ENCODE measurements at places on chromosomes 16 and 17. TPM values are rescaled to one million over a fixed set of nuclear protein-coding genes. Genes with fewer than 3 reads are reported as not detected.

Gene DYNLRB2
- not detected for total RNA-seq

Gene CTRB1
- total RNA-seq = not detected

Gene ACSM2A
- not detected for total RNA-seq

Gene CMTM1
- 1.4 TPM for total RNA-seq

Gene NMRAL1
- 41.8 TPM for total RNA-seq

Gene SCGB1C2
- not detected for total RNA-seq

Gene INCA1
- 1.1 TPM for total RNA-seq

Gene TPSD1
- total RNA-seq = not detected

Gene HASPIN
- total RNA-seq = 15.5 TPM

Gene SKAP1
- not detected for total RNA-seq

Gene ABAT
- total RNA-seq = 0.48 TPM

Gene KRT15
- 2.9 TPM for total RNA-seq

Gene DNAAF1
- 0.26 TPM for total RNA-seq

Gene TP53TG3B
- total RNA-seq = not detected

Gene PRSS33
- not detected for total RNA-seq

Gene MMP2
- total RNA-seq = 9.5 TPM

Gene MPDU1
- 126 TPM for total RNA-seq

Gene FOXL1
- total RNA-seq = 1.2 TPM

Gene RPL26
- 3,710 TPM for total RNA-seq

Gene GPR139
- not detected for total RNA-seq

Gene PRR35
- 0.13 TPM for total RNA-seq

Gene ATP2A3
- total RNA-seq = 5.1 TPM

Gene CCL13
- not detected for total RNA-seq

Gene HS3ST3A1
- total RNA-seq = 0.24 TPM

Gene SLC47A1
- total RNA-seq = 23.5 TPM

Gene PIPOX
- total RNA-seq = 0.21 TPM

Gene COL1A1
- 6.5 TPM for total RNA-seq

Gene TBC1D3I
- total RNA-seq = 0.28 TPM

Gene CACNG3
- total RNA-seq = not detected

Gene SLC22A31
- 1.9 TPM for total RNA-seq

Gene DUXB
- not detected for total RNA-seq

Gene GAST
- total RNA-seq = not detected

Gene ITGAD
- total RNA-seq = not detected

Gene WWOX
- 12.3 TPM for total RNA-seq

Gene ZNF771
- 5.2 TPM for total RNA-seq

Measured in A549 treated with GW870086 at 1 μM for 4 hours (cell line).